ENCODE measurements at places on chromosomes 6 and 20. TPM values are rescaled to one million over a fixed set of nuclear protein-coding genes. Genes with fewer than 3 reads are reported as not detected.

DNA sequence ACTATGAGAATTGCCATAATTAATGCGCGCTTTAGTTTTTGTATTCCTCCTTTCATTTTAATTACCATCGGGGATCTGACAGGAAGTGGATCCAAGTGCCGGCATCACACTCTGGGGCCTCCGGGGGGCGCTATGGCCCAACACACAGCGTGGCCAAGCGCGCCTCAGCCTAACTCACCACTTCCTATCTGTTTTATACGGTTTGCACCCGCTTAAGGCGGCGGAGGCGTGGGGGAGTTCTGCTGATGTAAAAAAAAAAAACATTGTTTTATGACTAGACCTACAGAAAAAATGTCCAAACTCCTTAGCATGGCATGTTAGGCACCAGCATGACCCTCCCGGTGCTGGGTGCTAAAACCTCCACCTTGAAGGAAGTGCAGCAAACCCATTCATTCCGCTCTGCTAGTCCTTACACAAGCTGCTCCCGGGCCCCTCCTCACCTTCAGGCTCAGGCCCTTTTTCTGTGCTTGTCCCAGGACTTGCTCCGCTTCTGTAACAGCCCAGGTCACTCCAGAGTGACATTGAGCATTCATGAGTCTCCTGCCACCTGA is 4.5 kb upstream of the EBF4 start:
- peak; percentile 70 for DNase-seq

The TMC2 gene
- polyA plus RNA-seq, result not detected

GRCh38 chr6:148250975-148251685 is 91.5 kb upstream of the SASH1 start:
- no peak for DNase-seq

DNA sequence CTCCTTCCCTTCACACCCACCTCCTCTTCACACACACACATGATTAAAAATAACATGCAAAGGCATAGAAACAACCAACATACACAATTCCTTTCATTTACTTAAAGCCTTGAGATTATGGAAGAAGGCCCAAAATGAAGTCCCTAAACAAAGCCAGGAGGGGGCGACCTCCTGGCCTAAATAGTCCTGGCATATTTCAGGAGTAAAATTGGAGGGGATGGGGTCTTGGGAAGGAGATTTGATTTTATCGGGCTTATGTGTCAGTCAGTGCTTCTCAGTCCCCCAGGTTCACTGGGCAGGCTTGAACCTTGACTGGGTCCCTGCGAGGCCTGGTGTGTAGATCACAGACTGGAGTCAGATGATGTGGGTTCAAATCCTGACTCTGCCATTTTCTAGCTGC is 266.4 kb downstream of the SAMD5 start:
- no peak for DNase-seq

DNA sequence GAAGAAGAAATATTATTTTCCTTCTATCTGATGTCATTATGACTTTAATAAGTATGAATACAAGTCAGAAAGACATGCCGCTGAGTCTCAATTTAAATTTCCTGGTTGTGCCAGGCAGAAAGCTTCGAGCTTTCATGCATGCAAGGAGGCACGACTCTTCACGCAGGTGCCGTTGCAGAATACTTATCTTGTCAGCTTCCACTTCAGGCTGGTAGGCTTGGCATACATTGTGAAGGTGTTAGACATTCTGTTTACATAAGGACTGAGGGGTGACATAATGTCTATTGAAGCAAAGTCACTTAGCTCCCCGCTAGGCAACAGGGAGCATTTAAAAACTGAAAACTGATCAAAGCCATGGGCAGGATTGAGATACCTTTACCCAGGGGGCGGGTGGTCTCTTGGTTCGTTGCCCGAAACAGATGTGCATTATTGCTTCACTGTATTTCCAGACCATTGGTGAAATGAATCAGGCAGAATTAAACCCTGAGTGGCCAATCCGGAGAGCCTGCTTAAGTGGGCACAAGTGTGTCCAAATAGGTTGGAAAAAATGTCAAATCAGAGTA is 16.4 kb downstream of the BMP6 start:
- DNase-seq, result no peak

The MAK gene
- not detected for polyA plus RNA-seq
